ENCODE measurements at places on chromosomes 1 and 21.

- DNase-seq = peak; percentile 90
Observed at GRCh38 chr1:55813618-55814017, 598.5 kb upstream of the USP24 start.

- DNase-seq = no peak
Observed at GRCh38 chr1:159993911-159994310, 37.9 kb downstream of the PIGM start.

GRCh38 chr1:203491664-203492063, 2.3 kb upstream of the OPTC start:
- DNase-seq = no peak

DNA sequence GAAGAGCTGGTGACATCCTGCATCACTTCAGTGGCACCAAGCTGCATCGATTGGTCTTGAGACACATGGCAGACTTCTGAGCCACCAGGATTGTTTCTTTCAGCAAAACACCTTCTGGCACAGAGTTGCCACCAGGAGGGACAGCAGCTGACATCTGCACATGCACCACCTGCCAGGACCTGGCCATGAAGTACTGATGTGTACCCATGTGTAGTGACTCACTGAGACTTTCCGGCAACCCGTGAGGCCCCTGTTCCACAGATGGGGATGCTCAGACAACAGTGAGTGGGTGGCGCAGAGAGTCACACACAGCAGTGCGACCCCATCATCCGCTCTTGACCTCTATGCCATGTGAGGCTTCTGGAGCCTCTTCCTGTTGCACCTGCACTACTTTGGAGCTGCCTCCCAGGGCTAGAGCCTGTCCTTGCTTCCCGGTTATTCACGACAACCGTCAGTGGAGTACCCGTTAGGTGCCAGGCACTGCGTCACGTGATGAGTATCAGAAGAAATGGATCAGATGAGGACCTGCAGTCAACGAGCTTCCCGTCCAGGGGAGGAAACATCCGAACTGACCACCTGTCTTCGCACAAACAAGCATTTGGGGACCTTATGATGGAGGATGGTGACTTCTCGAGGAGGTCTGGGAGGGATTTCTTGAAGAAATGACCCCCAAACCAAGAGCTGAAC, 80.5 kb upstream of the VAMP3 start:
- DNase-seq = no peak

DNA sequence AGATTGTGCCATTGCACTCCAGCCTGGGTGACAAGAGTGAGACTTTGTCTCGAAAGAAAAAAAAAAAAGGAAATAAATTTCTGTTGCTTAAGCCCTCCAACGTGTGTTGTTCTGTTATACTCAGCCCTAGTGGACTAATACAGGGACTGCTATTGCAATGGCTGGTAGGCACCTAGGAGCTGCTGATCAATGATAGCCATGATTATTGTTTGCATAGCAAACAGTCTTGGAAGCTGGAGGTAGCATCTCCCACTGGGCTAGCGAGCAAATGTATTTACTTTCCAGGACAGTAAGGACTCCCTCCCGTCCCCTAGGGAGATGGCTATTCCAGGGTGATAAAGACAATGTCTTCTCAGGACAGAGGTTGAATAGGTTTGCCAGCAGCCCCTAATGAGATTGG, 13.5 kb upstream of the TNFRSF8 start:
- no peak for DNase-seq

DNA sequence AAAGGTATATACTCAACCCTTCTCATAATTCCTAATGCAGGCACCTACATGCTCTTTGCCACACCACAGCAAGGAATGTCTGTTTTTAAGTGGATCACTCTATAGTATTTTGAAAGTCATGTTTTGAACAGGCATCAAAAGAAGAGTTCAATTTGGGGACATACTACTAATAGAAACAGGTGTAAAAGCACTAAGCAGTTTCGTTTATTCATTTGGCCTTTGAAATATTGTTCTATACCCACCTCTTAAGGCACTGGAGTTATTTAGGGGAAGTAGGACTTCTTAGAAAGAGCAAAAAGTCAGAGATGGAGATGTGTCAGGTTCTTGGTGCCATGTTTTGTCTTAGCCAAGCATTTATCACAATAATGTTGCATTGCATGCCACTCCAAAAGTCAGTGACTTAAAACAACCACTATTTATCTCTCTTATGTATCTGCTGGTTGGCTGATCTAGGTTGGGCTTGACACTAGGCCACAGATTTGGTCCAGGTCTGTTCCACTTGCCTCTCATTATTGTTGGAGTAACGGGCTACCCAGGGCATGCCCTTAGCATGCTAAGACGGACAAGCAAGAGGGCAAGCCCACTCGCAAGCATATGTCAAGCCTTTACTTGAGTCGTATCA, 107.5 kb downstream of the RGL1 start:
- no peak for DNase-seq

- no peak for DNase-seq
Observed at GRCh38 chr1:3908886-3909517, 8.9 kb upstream of the C1orf174 start.

DNA sequence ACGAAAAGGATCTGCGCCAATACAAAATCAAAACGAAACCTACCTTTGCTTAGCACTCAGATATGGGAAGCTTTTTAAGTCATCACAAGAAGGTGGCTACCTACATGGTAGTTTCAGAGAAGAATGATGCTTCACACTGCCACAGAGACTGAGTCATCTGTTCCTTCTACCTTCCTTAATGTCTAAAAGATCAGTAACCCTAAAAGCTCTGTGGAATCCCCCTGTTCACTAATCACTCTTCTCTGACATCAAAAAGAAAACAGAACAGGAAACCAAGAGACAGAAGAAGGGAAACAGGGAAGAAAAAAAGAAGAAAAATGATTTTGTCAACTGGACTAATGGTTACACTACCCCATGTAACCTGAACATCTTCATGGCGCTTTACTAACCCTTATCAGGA, 177.2 kb downstream of the SMYD3 start:
- DNase-seq = no peak

DNA sequence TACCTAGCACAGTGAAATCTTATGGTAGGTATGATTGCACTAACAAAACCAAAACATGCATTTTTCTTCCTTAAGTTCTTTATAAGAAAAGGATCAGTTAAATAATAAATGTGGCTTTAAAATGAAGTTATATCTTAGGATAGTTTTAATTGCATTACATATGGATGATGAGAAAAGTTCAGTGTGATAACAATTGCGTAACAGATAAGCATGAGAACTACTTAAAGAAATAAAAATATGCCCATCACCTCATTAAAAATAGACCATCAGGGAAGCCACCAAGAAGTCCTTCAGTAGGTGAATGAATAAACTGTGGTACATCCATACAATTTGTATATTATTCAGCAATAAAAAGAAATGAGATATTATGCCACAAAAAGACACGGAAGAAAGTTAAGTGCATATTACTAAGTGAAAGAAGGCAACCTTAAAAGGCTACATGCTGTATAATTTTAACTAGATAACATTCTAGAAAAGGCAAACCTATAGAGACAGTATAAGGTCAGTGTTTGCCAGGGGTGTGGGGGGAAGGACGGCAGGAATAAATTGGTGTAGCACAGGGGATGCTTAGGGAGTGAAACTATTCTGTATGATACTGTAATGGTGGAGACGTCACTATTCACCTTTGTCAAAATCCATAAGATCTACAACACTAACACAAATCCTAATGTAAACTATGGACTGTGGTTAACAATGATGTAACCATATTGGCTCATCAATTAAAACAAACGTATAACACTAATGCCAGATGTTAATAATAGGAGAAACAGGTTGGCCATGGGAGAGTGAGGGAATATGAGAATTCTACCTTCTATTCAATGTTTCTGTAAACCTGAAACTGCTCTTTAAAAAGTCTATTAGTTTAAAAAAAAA, 42.9 kb downstream of the MPZL1 start:
- no peak for DNase-seq

GRCh38 chr21:33025489-33026442, at the start of gene OLIG2:
Gene OLIG2 (plus strand): TSS chr21:33025935. CDS start chr21:33026863, 928 bp downstream.
- DNase-seq = peak; percentile 15

GRCh38 chr1:204149635-204150565, 1.9 kb downstream of the ETNK2 start:
- DNase-seq = no peak

GRCh38 chr1:159935719-159936272, 9.6 kb downstream of the IGSF9 start:
- DNase-seq = no peak

DNA sequence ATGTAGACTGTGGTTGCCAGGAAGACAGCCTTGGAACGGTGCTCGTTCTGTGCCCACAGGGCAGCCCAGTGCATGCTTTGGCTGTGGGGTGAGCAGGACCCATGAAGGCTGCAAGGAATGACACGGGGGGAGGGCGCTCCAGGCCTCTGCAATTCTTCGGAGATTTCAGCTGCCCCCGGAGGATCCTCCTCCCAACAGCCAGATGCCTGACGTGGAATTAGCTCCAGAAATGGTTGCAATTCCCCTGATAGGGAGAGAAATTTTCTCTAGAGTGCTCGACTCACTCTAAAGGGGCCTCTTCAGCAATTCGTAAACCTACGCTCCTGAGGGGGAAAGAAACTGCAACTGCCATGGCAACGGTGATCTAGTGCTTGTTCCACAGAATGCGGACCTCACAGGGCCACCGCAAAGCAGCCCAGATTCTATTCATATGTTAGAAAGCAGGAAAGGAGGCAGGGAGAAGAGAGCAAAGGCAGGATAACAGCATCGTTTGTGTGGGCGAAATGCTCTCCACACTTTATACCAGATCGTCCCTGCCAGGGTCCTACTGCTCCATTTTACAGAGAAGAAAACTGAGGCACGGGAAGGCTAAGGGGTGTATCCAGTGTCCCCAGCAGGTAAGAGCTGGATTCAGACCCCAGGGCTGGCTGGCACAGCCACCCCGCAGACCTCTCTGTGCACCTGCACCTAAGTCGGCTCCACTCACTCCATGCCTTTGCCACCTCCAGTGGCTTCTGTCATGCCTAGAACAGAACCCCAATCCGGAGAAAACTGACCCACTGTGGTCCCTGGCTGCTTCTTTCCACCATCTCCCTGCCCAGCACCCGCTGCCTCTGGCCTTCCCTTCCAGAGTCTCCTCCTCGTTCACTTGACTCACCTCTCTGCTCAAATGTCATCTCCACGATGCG, 11.9 kb upstream of the PDE9A start:
- no peak for DNase-seq

DNA sequence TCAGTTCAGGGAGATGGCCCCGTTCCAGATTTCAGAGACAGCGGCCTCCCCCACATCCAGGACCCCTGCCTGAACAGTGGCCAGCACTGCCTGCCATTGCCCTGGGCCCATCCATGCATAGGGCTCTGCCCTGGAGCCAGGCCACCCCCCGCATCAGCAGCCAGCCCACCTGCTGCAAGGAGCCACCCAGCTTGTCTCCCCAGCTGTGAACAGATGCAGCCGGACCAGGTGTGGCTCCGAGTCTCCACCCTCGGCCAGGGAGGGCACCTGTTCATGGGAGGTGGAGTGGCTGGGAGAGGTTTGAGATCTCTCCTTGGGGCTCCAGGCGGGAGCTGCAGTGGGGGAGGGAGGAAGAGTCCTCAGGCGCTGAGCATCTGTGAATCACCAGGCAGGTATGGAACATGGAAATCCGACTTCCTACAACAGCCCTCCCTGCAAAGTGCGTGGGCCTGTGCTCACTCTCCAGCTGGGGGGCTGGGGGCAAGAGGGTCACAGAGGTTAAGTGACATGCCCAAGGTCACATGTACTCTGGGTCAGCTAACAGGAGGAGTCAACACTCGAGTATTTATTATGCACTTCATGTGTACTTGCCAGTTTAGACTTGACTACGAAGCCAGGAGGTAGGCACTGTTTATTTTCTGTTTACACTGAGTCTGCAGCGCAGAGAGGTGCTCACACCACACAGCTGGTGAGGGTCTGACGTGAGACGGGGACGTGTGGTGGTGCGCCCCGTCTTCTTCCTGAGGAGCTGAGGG, 4.8 kb upstream of the HES5 start:
- DNase-seq = peak; percentile 81

- no peak for DNase-seq
Observed at GRCh38 chr1:201861448-201861847, 27.2 kb upstream of the SHISA4 start.

GRCh38 chr1:6489799-6490180, 1.7 kb downstream of the PLEKHG5 start:
- DNase-seq = peak; percentile 62

GRCh38 chr1:184870319-184870718, 104.0 kb downstream of the NIBAN1 start:
- no peak for DNase-seq

GRCh38 chr1:201710632-201711597, 118.0 kb upstream of the IPO9 start:
- DNase-seq = no peak

DNA sequence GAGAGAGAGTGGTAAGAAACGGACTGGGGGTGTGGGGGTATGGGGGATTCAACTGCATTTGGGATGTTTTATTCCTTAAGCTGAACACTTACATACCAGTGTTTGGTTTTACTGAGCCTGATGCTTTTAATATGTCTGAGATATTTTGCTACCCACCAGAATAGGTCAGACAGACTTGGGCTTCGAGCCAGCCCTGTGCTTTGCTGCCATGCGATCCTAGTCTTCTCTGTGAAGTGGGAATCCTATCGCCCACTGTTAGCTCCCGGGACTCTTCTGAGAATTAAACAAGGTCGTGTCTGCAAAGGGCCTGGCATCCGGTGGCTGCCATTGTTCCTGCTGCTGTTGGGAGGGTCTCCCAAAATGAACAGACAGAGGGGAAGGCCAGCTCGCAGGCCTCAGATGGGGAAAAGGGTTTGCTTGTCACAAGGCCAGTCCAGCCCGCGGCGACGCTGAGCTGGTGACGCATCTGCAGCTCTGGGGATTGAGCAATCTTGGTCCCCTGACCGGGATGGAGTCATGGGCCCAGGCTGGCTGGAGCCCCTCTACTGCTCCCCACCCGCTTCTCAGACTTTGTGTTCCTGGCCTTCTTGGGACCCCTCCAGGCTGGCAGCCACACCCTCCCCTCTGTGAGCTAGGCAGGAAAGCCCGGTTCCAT, 26.9 kb upstream of the ECE1 start:
- DNase-seq = peak; percentile 96

DNA sequence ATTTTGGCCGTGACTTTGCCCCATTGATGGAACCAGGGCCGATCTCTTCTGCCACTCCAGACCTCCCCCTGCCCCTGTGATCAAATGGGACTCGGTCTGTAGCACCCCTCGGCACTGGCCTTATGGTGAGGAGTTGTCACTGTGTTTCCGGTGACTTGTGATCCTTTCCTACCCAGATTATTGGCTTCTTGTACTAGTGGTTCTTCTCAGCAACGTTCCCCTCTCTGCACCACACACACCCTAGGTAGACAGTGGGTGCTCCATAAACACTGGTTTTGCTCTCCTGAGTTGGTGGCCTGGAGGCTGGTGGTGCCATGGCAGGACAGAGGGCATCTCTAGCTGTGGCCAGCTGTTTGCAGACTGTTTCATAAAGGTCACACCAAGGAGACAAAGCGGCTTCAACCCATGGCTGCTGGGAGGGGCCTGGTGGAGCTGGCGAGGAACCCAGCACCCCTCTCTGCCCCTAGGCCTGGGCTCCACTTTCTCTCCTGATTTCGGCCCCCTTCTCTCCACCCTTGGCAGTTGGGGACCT, 50.7 kb downstream of the DHRS3 start:
- DNase-seq = no peak

DNA sequence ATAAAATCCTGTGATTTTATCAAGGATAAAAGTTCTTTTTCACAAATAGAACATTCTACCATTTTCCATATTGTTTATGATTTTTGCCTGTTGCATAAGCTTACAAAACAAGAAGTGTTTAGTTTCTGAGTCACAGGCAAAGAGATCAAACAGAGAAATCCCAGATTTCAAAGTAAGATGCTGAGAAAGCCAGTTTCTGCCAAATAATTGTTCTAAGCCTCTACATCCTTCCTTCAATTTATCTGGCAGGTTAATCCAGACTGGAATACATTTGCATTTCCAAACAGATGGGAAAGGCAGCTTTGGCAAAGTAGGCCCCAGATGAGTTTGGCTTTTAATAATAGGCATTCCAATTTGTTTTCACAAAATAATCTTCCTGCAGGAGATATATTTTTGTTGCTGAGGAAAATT, 2.5 kb downstream of the SLC1A7 start:
- DNase-seq = no peak

All from foreskin fibroblast (primary cell).